Kidney (tissue), 22 donors: ENCODE measurements at places on chromosomes 5 and 9. TPM values are rescaled to one million over a fixed set of nuclear protein-coding genes. Genes with fewer than 3 reads are reported as not detected.

The SLC34A1 gene
- 211 TPM for polyA plus RNA-seq

The SLIT3 gene
- 14.5 TPM for polyA plus RNA-seq

The SLC6A3 gene
- polyA plus RNA-seq: 0.09 TPM

The MSMP gene
- not detected for polyA plus RNA-seq

GRCh38 chr9:114431003-114431402, 43.2 kb upstream of the AKNA start:
- DNase-seq: no peak

GRCh38 chr5:135706893-135707292, 127.6 kb upstream of the SLC25A48 start:
- DNase-seq: no peak

DNA sequence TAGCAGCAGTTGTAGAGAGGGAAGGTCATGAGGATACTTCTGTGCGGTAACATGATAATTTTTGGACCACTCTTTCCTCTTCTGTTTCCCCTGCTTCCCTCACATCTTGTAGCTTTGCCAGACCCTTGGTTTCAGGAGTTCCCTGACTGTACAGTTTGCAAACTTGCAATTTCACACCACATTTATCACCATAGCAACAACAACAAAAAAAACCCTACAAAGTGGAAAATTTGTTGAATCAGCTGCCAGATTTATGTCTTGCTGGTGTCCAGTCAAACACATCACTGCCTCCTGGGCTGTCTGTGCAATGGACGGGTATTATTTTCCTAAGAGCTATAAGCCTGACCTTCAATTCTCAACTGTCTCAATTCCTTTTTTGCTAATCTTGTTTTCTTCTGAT, 751.6 kb downstream of the TLR4 start:
- DNase-seq: no peak

DNA sequence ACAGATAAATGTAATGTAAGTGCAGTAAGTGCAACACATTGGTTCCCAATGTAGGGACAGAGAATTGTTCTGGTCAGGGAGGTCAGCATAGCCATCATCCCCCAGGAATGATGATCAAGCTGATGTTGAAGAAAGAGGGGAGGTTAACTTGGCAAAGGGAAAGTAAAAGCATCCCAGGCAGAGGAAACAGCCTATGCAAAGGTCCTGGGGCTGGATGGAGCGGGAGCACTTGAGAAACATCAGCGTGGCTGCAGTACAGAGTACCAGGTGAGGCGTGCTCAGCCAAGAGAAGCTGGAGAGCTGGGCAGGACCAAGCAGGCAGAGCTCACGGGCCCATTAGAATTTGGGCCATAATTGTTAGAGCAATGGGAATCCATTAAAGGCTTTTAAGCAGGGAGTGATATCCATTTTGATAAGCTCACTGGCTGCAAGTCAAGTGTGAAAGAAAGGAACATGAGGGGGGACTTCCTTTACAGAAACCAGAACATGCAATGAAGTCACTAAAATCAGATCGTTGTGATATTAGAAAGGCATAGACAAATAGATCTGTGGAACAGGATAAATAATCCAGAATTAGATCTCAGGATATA, 50.1 kb upstream of the HAND1 start:
- DNase-seq: no peak

DNA sequence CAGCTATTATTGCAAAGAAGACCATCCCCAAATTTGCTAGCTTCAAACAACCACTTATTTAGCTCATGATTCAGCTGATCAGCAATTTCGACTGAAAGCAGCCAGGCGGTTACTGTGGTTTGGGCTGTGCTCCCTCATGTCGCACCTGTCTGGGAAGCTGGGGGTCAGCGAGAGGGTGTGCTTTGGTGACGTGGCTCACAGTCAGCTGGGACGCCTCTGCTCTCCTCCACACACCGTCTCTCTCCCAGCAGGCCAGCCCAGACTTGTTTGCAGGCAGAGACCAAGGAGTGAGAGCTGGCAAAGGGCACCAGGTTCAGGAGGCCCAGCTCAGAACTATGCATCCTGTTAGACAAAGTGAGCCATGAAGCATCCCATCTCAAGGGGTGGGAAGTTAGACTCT, 140.9 kb downstream of the SYK start:
- DNase-seq: no peak
